ENCODE measurements at places on chromosomes 7 and 10.

- peak; percentile 89 for DNase-seq
Measured at GRCh38 chr10:85967594-85967993, 399.0 kb downstream of the GRID1 start.

DNA sequence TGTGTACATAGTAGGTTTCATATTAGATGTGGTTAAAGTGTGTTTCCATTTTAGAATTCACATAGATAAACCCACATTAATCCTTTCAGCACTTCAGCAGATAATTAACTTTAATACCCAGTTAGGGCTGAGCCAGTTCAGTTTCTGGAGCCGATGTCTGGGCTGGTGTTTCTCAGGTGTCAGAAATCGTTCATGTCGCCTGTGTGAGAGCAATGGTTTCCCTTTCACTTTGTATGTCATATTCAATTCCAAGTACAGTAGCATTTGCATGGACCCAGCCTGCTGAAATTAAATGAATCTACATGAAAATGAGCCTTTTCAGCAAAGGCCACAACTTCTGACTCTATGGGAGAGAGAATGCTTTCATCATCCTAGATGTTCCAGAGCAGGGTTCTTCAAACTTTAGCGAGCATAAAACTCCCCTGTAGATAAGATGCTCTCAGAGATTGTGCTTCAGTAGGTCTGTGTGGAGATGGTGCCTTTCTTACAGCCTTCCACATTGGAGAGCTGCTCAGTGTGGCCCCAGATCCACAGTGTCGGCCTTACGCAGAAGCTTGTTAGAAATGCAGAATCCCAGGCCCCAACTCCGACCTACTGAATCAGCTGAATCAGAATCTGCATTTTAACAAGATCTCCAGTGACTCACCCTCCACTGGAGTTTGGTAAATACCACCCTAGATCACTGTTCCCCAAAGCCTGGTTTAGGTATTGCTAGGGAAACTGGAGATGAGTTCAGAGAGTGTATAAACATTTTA lies 19.6 kb downstream of the WIPF3 start:
- no peak for DNase-seq

DNA sequence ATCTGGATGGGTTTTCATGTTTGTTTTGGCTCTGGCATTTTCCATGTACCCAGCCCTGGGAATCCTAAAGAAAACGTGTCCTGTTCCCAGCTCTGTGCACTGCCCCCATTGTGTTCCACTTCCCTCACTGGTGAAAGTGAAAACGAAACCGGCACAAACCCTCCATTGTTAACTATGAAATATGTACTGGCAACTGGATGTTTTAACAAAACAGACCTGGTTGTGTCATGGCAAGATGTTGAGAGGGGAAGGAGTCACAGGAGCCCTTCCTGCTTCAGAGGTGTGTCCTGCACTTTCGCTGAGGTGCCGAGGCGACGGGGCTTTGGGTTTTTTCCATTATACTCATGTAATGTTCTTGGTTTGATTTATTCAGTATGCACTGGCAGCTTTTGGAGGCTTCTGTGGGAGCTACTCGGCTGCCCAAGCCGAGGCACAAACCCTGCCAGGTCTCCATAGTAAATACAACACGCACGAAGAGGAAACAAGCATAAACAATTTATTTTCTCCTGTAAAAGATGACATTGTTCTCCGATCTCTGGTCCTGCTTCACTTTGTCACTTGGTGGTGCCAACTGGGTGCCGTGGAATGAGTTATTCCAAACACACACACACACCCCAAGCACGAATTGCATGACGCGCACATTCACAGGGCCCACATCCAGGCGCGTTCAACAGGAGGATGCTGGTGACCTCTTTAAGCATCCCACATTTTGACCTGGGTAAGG lies 118.2 kb downstream of the CDK6 start:
- DNase-seq, result no peak

DNA sequence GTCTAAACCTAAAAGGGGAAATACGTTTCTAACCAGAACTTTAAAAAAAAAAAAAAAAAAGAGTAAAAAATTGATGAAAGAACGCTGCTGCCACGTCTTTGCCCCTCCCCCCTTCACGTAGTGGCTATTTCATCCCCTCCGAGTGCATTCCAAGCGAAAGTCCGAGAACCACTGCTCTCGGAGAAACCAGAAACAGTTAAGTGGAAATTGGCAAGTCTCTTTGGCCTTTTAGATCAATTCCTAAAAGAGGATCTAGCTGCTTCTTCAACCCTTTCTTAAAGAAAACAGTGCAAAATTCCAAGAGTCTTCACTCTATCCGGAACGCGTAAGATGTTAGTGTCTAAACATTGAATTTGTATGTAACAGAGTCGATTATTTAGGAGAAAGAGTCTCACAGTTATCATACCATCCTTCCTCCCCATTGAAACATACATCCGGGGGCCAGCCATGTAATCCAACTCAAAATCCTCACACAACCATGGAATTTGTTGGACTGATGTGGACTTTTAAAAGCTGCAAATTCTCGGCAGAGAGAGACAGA lies 1.1 kb downstream of the P4HA1 start:
- DNase-seq, result peak; percentile 30

GRCh38 chr10:71795248-71795647 lies 21.9 kb upstream of the VSIR start:
- peak; percentile 8 for DNase-seq

DNA sequence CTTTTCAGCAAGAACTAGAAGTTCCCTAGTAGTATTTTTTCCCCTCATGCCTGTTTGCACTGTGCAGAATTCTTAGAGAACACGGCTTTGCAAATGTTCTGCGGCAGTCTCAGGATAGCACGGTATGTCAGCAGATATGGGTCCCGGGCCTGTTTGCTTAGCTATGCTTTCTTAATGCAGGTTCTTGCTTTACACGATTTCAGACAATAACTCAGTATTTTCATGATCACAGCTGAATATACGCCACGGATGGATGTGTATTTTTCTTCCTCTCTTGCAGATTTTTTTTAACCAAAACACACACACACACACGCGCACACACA lies 137.3 kb downstream of the HECW1 start:
- no peak for DNase-seq

- no peak for DNase-seq
Measured at GRCh38 chr7:15866753-15867152, 180.3 kb upstream of the MEOX2 start.

GRCh38 chr10:81724431-81724830 lies 150.6 kb upstream of the NRG3 start:
- no peak for DNase-seq

DNA sequence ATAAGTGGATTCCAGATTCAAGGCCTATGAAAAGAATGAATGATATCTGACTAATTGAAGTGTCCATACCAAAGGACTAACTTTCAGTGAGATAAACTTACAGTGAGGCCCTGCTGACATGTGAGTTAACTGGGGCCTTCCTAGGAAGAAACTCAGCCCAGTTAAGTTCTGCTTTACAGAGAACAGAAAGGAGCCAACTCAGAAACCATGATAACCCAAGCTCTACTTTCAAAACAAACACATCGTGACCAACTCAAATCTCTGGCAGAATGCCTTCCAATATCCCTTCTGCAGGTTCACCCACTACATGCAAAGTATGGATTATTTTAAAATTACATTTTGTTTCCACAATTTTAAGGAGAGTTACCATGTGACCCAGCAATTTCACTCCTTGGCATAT lies 75.8 kb upstream of the MRLN start:
- DNase-seq, result no peak

DNA sequence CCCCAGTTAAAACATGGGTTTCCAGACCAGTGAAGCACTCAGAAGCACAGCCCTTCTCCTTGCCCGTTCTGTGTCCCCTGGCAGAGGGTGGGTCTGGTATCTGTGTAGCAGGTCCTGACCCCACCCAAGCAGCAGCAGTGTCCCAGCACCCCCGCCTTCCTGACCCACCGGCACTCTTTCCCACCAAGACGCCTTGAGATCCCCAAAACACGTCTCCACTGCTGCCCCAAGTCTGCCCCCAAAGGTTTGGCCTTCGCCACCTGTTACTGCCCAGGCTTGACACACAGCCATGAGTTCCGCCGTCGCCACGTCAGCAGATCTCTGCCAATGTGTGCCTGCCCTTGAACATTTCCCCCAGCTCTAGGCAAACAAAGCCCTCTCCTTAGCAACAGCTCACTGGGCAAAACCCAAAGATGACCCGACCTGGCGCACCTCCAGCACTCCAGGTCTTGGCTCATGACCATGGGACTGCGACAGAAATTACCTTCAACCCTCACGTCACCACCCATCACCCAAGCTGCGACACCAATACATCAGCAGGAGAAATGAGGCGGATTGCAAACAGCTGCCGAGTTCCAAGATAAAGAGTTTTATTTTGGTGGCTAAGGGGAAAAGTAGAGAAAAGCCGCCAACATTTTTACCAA lies 75.6 kb downstream of the CTBP2 start:
- no peak for DNase-seq

- DNase-seq, result no peak
Measured at GRCh38 chr7:157124690-157125089, 14.0 kb upstream of the UBE3C start.

GRCh38 chr10:124126145-124126982 lies 33.0 kb upstream of the CHST15 start:
- no peak for DNase-seq

GRCh38 chr10:33117816-33118215 lies 159.8 kb upstream of the ITGB1 start:
- DNase-seq, result no peak

DNA sequence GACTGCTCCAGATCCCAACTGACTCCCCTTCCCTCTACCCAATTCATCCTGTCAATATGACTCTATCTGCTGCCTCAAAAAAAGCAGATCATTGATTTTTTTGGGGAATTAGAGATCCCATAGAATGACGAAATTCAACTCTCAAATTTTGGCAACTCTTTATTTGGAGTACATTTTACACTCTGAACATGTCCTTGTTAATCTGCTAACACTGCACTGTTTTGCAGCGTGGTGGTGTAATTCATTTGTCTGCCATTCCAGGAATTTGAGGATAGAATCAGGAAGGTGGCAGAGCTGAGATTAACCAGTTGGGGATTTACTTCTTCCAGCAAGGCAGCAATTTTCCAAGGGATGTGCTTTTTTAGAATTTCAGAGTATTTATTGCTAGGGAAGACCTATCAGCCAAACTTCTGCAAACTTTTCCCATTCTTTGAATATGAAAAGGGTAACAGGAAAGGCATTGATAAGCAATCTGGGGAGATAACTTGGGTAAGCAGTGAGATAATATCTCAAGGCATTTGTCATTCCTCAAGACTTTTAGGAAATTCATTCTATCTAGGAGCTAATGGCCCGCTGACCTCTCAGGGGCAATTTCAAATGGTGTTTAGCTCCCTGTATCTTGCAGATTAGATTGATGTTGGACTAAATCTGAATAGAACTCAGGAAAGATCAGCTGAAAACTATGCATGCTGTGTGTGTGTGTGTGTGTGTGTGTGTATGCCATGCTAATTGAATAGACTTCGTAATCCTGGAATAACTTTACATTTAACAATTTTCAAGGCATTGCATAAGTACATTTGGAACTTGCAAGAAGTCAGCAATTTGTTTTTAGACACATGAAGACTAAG lies 9.7 kb downstream of the BAMBI start:
- no peak for DNase-seq

- DNase-seq, result peak; percentile 72
Measured at GRCh38 chr7:18520450-18521235, 25.1 kb downstream of the HDAC9 start.

GRCh38 chr7:21967598-21968003 lies 21.9 kb upstream of the CDCA7L start:
- peak; percentile 29 for DNase-seq

GRCh38 chr10:110340816-110341215 lies 36.1 kb upstream of the SMNDC1 start:
- no peak for DNase-seq

DNA sequence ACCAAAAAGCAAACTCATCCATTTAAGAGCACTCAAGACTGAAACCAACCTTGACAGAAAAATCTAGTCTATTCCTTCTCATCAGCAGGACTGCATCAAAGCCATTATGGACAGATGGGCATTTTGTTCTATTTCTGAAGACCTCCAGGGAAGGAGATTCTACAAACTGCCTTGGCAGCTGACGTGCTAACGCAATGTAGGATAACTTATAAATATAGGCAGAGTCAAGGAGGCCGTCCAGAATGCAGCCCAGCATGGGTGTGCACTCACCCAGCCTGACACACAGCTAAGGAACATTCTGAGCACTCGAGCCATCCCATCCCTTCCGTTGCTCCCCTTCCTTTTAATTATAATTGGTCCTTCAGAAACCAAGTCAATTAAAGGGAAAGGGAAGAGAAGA lies 25.3 kb upstream of the NEBL start:
- DNase-seq, result no peak

DNA sequence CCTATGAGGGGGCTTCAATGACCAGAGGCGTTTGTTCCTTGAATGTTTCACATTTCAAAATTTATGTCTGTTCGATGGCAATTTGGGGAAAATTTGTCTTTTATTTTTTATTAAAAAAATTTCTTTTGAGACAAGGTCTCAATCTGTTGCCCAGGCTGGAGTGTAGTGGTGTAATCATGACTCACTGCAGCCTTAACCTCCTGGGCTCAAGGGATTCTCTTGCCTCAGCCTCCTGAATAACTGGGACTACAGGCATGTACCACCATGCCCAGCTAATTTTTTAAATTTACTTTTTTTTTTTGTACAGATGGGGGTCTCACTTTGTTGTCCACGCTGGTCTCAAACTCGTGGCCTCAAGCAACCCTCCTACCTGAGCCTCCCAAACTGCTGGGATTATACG lies 39.7 kb downstream of the OTUD1 start:
- DNase-seq, result peak; percentile 35

- peak; percentile 12 for DNase-seq
Measured at GRCh38 chr7:28008171-28008570, 172.4 kb downstream of the JAZF1 start.
